ENCODE measurements at places on chromosomes 5 and 9.

DNA sequence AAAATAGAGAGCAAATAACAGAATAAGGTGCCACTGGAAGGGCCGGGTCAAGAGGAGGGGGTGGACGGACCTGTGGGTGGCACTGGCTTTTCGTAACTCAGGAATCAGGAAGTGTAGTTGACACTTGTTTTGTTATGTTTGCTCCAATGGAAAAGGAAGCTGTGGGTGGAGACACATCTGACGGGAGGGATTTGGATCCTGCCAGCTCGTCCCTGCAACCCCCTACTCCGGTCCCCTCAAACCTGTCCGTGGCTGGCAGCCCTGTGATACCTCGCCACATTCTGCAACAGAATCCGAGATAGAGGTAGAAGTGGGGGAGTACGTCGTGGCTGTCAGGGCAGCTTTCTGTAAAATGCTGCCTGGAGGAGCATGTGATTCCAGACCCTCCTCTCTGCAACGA is 104.2 kb upstream of the IER5L start:
- H3K27me3 ChIP-seq, result no peaks in the 10 kb centered on the region
- no peak for DNase-seq
- H3K36me3 ChIP-seq, result no peaks in the 10 kb centered on the region
- H3K4me3 ChIP-seq, result no peak overlapping the region

GRCh38 chr5:169281625-169282024 is 19.3 kb downstream of the SLIT3 start:
- H3K4me1 ChIP-seq, result no peaks in the 10 kb centered on the region
- H3K4me3 ChIP-seq, result no peak overlapping the region
- no peaks in the 10 kb centered on the region for H3K36me3 ChIP-seq
- no peak for DNase-seq
- H3K27ac ChIP-seq, result no peak overlapping the region
- peaks cover 3% of the 10 kb centered on the region for H3K27me3 ChIP-seq

- H3K36me3 ChIP-seq, result no peaks in the 10 kb centered on the region
- DNase-seq, result no peak
- H3K27me3 ChIP-seq, result peaks cover 4% of the 10 kb centered on the region
These were observed 119.5 kb downstream of the ANXA1 start for GRCh38 chr9:73270967-73271721.

- no peaks in the 10 kb centered on the region for H3K27me3 ChIP-seq
- no peak overlapping the region for H3K4me3 ChIP-seq
- H3K4me1 ChIP-seq, result no peaks in the 10 kb centered on the region
- DNase-seq, result no peak
These were observed 49.6 kb downstream of the FAT2 start for GRCh38 chr5:151541571-151541970.

- H3K4me1 ChIP-seq, result no peaks in the 10 kb centered on the region
- no peaks in the 10 kb centered on the region for H3K27me3 ChIP-seq
- no peak overlapping the region for H3K27ac ChIP-seq
- no peaks in the 10 kb centered on the region for H3K36me3 ChIP-seq
These were observed 242.5 kb upstream of the RIOK2 start for GRCh38 chr5:97425511-97425910.

DNA sequence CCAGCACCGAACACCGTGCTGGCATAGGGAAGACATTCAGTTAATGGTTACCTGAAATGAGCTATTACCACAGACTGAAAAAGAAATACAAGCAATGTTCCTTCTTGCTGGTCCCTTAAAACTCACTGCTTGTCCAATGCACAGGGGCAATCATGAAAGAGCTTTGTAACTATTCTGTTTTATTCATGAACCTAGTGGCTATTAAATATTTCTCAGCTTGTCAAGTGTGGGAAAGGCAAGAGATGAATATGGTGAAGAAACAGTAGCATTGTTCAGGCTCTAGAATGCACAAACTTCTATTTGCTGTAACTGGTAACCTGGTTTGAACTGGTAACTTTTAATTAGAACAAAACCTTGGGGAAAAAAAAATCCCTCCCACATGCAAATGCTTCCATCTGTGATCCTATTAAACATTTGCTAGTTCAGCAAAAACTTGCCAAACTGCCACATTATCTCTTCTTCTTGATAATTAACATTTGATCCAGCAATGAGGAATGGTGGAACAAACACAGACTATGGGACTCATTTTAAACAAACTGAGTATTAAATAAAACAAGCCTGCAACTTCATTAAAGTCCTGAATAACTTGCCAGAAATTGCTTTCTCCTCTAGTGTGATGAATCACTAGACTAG is 36.1 kb downstream of the YIPF5 start:
- no peak for DNase-seq
- H3K27ac ChIP-seq, result no peak overlapping the region
- no peaks in the 10 kb centered on the region for H3K36me3 ChIP-seq
- H3K4me3 ChIP-seq, result no peak overlapping the region
- peaks cover 2% of the 10 kb centered on the region for H3K27me3 ChIP-seq

DNA sequence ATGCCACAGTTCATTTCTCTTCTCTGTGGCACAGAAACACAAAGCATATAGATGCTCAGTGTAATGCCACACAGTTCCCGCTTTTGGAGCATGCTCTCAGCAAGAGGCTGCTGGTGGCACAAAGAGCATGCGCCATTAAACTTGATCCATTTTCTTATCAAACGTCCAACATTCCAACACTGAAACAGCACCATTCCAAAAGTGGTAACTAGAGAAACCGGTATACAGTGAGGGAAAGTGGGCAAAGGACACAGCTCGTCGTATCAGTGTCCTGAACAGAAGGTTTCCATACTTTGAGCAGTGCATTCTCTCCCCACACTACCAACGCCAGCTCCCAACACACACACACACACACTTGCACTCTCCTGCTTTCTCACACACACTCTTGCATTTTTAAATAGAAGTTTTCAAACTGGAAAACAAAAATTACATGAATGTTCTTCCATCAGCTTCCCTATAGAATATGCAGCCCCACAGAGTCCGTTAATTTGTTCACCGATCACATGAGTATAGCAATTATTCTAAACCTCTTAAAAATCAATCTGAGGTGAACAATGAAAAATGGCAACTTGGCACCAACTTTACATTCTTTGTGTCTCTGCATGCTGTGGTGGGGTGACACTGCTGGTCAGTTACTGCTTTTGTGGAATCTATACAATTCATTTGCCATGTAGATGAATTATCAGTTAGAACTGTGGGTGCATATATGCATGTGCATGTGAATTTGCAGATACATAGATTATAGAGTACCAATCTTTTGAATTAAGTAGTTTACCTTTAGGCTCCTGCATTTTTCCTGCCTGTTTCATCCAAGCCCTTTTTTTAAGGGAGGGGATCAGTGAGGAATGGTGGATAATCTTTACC is 5.7 kb downstream of the NFIB start:
- no peak overlapping the region for H3K27ac ChIP-seq
- no peak for DNase-seq
- peaks cover 6% of the 10 kb centered on the region for H3K4me1 ChIP-seq
- H3K27me3 ChIP-seq, result peaks cover 44% of the 10 kb centered on the region
- H3K36me3 ChIP-seq, result peaks cover 2% of the 10 kb centered on the region

DNA sequence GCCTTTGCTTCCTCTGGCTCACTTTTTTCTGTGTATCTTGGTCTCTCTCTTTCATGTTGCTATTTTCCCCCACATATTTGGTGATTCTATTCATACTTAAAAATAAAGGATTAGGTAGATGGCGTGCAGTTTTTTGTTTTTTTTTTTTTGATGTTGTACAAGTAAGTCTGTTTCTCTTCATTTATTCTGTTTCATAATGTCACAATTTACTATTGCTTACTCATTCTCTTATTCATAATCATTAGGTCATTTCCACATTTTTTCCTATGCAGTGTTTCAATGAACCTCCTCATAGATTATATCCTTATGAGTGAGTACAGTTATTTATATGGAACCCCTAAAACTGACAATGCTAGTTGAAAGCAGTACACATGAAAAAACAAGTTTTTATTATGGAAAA is 136.3 kb downstream of the APBA1 start:
- no peaks in the 10 kb centered on the region for H3K27me3 ChIP-seq
- H3K4me1 ChIP-seq, result no peaks in the 10 kb centered on the region
- no peak overlapping the region for H3K27ac ChIP-seq
- no peak for DNase-seq
- no peak overlapping the region for H3K4me3 ChIP-seq

GRCh38 chr5:5195128-5195918 is 55.2 kb downstream of the ADAMTS16 start:
- H3K27ac ChIP-seq, result no peak overlapping the region
- H3K27me3 ChIP-seq, result no peaks in the 10 kb centered on the region
- DNase-seq, result no peak
- no peak overlapping the region for H3K4me3 ChIP-seq
- no peaks in the 10 kb centered on the region for H3K36me3 ChIP-seq

DNA sequence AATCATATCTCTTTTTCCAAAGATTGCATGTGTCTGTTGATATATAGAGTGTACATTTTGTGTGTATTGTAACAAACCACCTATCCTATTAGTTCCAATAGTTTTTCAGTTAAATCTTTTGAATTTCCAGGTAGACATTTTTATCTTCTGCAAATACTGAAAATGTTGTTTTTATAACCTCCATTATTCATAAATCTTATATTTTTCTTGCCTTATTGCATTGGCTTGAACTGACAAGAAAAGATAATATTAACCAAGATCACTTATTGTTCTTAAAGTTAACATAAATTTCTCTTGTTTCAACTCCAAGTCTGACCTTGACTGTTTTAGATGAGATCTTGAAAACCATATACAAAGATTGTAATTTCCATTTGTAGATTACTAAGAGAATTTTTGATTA is 251.6 kb downstream of the IRX2 start:
- no peaks in the 10 kb centered on the region for H3K4me1 ChIP-seq
- no peak overlapping the region for H3K4me3 ChIP-seq
- no peaks in the 10 kb centered on the region for H3K36me3 ChIP-seq
- no peaks in the 10 kb centered on the region for H3K27me3 ChIP-seq
- H3K27ac ChIP-seq, result no peak overlapping the region
- no peak for DNase-seq

- no peak overlapping the region for H3K4me3 ChIP-seq
- no peaks in the 10 kb centered on the region for H3K4me1 ChIP-seq
- no peak for DNase-seq
- H3K27ac ChIP-seq, result no peak overlapping the region
These were observed 587.2 kb upstream of the SEMA6A start for GRCh38 chr5:117161718-117162335.

- no peak for DNase-seq
- no peak overlapping the region for H3K4me3 ChIP-seq
- no peak overlapping the region for H3K27ac ChIP-seq
- H3K4me1 ChIP-seq, result peaks cover 3% of the 10 kb centered on the region
- no peaks in the 10 kb centered on the region for H3K36me3 ChIP-seq
These were observed 1.8 kb downstream of the LCNL1 start for GRCh38 chr9:136984464-136985026.

DNA sequence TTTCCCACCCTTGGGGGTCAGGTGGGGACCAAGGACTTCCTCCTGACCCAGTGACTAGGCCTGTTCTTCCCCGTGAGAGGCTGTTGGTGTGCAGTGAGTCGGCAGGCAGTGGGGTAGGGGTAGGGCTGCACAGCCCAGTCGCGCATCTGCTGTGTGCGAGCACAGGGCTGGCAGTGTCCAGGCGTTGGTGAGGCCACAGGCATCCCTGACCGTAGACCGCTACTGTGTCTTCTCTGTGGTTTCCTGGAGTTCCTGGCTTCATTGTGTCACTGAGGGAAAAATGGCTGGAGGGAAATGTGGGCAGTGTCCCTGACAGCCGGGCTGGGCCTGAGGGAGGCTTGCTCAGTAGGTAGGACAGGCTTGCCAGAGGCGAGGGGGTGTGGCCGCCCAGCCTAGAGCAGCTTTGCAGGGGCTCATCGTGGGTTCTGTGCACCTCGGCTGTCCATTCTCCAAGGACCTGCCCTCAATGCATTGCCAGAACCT is 95.4 kb downstream of the CACNA1B start:
- no peaks in the 10 kb centered on the region for H3K36me3 ChIP-seq
- no peak overlapping the region for H3K27ac ChIP-seq
- no peak for DNase-seq
- no peak overlapping the region for H3K4me3 ChIP-seq
- H3K4me1 ChIP-seq, result no peaks in the 10 kb centered on the region
- peaks cover 6% of the 10 kb centered on the region for H3K27me3 ChIP-seq

- H3K36me3 ChIP-seq, result no peaks in the 10 kb centered on the region
- H3K27me3 ChIP-seq, result no peaks in the 10 kb centered on the region
- H3K4me1 ChIP-seq, result peaks cover 27% of the 10 kb centered on the region
- no peak for DNase-seq
- H3K4me3 ChIP-seq, result no peak overlapping the region
- H3K27ac ChIP-seq, result no peak overlapping the region
These were observed 2.8 kb upstream of the SMARCA2 start for GRCh38 chr9:2012347-2012746.
